ENCODE measurements at places on chromosomes 12 and 14. TPM values are rescaled to one million over a fixed set of nuclear protein-coding genes. Genes with fewer than 3 reads are reported as not detected.

The BCL11B gene
- total RNA-seq = 1.4 TPM

The CAMKK2 gene
- 31.9 TPM for total RNA-seq

The GARIN6 gene
- total RNA-seq = not detected

The A2ML1 gene
- not detected for total RNA-seq

The HOXC6 gene
- total RNA-seq = 11.5 TPM

The CCDC184 gene
- total RNA-seq = not detected

The ARMH4 gene
- not detected for total RNA-seq

The NPAS3 gene
- total RNA-seq = 0.79 TPM

The AMHR2 gene
- not detected for total RNA-seq

GRCh38 chr14:63727231-63727735 is 582 bp downstream of the SGPP1 start:
- DNase-seq = peak; percentile 29

DNA sequence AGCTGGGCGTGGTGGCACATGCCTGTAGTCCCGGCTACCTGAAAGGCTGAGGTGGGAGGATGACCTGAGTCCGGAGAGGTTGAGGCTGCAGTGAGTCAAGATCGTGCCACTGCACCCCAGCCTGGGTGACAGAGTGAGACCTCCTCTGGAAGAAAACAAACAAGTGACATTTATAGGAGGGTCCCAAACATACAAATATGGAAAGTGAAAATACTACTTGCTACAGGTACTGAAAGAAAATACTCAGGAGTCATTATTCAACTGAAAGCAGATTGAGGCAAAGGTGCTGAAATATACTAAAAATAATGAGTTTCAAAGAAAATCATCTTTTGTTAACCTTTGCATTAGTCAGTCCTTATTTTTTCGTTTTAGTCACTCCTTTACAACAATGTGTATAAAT is 53.5 kb downstream of the ETV6 start:
- no peak for DNase-seq

GRCh38 chr14:87312894-87313205 is 680.1 kb downstream of the GALC start:
- DNase-seq = no peak

DNA sequence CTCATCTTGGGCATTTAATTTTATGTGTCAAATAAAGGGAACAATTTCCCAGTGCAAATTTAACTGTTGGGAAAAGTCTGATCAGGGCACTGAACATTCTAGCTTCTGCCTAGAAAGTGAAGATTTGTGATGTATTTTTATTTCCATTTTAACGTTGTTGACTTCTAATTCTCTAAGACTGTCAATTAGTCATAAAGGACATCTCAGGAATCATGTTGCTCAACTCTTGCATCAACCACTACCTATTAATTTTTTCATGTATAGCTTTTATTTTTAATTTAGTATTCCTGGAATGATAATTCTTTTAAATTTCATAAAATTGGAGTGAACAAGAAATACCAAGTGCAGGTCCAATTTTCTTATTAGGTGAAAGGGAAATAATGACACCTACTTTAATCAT is 87.9 kb upstream of the METAP2 start:
- peak; percentile 38 for DNase-seq

DNA sequence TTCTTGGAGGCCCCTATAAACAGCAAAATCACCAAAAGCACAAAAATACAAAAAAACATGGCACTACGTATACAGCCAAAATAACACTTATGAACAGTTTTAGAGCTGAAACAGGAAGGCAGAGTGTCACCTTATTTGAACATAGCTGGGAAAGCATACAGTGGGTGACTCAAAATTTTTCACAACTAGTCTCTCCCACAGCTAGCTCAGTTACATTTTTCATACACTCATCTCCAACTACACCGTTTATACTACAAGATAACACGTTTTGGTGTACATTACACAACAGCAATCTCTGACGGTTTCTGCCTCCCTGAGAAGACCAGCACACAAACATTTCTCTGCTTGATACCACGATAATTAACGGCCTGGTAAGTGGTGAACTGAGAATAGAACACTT is 2.9 kb downstream of the RAD52 start:
- no peak for DNase-seq

DNA sequence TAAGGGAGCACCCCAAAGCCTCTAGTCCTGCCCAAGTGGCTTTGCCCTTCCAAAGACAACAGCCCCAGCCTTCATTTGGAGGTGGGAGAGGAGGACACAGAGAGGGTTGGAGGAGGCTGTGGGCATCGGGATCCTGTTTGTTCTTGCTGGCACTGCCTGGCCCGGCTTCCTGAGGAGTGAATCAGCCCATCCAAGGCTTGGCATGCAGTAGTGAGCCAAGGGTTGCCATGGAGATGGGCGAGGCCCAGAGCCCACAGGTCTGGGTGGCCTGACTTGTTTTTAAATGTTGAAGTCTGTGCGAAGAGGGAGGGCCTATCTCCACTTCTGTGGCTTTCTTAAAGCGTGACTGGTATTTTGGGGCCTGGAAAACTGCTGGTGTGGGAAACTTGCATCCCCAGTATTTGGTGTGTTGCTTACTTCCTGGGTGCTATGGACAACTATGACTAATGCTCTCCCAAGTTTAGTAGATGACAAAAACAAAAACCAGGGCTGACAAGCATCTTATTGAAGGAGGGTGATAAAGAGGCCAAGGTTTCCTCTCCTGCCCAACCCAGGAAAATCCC is 15.8 kb downstream of the CD9 start:
- peak; percentile 99 for DNase-seq

GRCh38 chr12:62891805-62892549 is 43.0 kb downstream of the PPM1H start:
- DNase-seq = no peak

GRCh38 chr12:50557421-50557820 is 52.6 kb downstream of the DIP2B start:
- DNase-seq = no peak

GRCh38 chr14:61516118-61516743 is 179.1 kb upstream of the HIF1A start:
- no peak for DNase-seq

DNA sequence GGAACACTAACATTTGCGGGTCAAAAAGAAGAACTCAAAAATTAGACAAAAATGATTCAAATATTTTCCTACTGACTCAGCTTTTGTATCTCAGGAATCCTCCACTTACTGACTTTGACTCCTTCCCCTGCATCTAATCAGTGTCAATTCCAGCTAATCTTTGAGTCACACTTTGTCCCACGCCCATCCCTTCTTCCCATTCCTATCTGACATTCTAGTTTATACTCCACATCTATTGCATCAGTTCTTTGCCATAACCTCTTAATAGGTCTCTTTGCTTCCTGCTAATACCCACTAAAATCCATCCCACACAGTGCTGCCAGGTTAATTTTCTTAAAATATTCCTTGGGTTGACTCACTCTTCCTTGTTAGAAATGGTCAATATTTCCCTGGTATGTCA is 19.1 kb downstream of the BBS10 start:
- DNase-seq = peak; percentile 49

GRCh38 chr12:9820281-9820930 is 6.9 kb upstream of the KLRF1 start:
- DNase-seq = no peak

Data from MCF 10A (cell line).